Kasumi-1 (cell line): ENCODE measurements at places on chromosomes 5 and 9.

GRCh38 chr5:36374266-36374862, 72.7 kb upstream of the RANBP3L start:
- no peak for DNase-seq

DNA sequence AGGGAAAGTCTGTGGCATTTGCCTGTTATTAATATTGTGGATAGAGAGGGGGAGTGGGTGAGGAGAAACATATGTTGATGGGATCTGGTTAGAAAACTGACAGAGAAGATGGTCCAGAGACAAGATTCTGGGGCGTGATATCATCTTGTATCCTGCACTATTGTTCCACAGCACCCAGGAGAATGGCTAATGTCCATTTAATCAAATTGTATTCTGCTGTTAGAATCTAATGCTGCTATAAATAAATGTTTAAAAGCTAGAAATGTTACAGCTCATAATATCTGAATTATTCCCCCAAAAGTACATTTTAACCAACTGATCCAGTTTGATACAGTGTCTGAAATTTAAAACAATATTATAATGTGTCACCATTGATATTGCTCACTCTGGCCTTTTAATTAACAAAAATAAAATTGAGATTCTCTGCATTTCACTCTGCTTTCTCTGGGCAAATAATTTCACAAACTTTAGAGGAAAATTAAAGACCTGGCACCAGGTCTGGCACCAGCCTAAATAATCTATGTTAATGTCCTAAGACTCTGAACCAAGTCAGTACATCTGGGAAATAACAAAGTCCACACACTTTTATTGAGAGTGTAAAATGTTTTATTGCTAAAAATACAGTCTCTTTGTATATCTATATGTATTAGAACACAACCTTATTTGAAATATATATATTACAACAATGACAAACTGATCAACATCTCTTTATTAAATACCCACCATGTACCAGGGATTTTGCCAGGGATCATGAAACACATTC, 18.8 kb downstream of the HTR4 start:
- no peak for DNase-seq

GRCh38 chr5:143159031-143159430, 244.5 kb downstream of the NR3C1 start:
- DNase-seq, result no peak

GRCh38 chr9:6873857-6874256, 116.1 kb downstream of the KDM4C start:
- no peak for DNase-seq

DNA sequence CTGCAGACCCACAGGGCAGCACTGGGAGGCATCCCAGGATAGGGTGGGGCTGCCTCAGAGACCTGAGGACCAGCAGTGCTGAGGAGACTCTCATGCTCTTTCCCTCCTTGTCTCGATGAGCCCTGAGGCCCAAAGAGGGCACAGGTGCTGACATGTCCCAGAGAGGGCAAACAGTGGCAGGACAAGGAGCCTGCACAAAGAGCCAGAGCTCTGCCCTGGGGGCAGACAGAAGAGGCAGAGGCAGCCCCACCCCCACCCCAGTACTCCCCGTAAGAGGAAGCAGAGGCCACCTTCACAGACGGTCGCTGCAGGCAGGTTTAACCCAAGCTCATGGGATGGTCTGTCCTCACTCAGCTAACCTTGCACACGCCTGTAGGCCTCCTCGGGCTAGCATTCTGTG, 29.4 kb upstream of the TTLL11 start:
- DNase-seq, result no peak
